ENCODE measurements at places on chromosomes 13 and 19.

DNA sequence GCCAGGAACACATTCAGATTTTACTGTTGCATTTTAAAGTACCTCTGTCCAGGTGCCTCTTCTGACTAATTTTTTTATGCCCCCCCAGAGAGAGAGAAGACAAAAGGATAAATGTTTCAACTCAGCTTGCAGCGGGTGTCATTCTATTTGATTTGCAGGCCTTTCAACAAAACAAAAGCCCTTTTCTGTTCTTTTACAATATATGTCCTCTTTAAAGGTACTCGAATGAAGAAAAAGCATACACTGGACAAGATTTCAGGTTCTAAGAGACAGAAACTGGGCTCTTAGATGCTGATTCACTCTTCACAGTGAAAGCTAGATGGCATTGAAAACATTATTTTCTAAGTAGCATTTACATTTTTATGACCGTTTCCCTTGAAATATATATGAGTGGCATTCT is 2.9 kb upstream of the FRY start:
- DNase-seq = no peak

DNA sequence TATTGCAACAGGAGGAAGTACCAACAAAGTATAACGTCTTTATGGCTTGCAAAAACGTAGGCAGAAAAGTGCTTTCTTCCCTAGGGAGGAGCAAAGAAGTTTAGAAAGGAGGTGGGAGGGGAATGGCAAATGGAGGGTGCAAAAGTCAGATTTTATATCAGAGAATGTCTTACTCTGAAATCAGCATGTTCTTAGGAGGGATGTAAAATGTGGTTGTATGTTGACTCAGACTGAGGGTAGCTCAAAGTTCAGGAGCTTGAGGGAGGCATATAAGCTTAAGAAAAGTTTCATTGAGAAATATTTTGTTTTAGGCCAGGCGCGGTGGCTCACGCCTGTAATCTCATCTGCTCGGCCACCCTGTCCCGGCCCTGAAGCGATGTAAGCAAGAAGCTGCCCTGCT is 1.7 kb downstream of the ZNF90 start:
- DNase-seq = no peak

DNA sequence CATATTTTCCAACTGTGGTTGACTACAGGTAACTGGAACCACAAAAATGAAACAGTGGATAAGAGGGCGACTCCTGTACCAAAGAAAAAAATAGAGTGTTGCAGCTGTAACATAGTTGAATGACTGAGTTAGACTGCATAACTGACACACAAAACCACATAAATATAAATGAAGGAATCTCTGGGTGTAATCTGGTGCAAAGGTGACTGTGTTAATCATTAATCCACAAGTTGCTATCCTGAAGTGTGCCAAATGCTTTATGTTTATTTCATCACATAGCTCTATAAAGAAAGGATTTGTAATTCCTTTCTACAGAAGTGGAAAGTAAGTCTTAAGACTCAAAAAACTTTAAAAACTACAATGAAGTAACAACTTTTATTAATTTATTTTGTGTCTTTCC is 6.0 kb upstream of the GJB2 start:
- no peak for DNase-seq

- DNase-seq = no peak
Measured at GRCh38 chr13:98187965-98188261, 10.8 kb upstream of the RNF113B start.

DNA sequence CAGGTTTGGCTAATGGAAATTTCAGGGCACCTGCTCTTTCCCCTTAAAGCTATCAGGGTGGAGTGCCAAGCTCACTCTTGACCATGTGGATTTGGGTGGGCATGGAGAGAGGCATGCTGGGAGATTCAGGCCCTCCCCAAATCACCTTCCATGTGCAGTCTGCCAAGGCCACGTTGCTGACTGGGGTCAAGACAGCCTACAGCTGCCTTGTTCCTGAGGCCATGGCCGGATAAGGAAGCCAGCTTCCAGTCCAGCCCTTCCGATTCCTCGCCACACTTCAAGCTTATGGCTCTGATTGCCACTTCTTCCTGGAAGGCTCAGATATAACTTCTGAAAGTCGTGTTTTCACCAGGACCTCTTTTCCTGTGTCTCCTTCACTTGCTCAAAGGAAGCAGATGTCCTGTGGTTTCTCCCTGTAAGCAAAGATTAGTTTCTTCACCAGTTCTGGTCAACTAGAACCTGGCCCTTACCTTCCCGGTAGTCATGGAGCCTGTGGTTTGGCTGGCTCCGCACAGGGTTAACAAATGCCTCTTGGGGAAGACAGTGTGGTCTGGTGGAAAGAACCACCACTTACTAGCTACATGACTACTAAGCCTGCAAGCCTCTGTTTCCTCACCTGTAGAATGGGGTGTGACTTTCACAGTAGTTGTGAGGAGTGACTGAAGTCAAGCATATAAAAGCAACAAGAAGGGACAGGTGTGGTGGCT is 16.1 kb upstream of the TPT1 start:
- DNase-seq = no peak

DNA sequence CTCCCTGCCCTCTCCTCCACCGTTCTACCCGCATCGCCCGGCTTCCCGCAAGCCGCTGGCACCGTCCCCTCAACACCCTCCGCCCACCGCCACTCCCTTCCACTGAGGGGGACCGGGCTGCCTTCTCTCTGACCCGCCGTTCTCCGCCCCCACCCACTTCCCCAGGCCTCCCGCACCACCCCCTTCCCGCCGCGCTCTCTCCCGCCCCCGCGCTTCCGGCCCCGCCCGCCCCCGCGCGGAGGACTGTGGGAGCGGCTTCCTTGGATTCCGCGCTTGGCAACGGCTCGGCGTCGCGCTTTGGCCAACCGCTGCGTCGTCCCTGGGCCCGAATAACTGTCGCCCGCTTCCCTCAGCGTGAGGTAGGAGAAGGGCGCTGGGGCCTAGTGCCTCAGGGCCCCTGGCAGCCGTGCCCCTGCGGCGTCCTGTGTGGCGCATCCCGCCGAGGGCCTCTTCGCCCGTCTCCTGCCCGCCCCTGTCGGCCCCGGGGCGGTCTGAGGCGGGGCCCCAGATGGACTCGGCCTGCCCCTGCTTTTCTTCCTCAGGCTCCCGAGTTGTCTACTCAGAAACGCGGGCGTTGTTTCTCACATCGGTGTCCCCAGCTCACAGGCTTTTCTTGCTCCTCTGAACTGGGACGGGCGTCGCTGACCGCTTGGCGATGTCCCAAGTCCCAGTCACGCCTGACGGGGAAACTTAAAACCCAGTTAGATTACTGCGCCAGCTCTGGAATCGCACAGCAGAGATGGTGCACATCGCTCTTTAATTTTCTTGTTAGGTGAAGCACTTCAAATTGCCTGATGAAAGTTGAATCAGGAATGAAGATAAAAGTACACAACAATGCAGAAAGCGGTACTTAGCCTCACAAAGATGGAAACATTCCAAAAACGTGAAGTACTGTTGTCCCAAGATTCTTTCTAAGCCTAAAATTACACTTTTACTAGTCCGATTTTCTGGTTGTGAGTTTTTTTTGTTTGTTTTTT is at the start of gene IFT88:
Gene IFT88 (plus strand): TSS at position 260 of the 977 bp plus-strand sequence. CDS start 7,229 bp downstream, outside the sequence.
- peak; percentile 80 for DNase-seq

- DNase-seq = no peak
Measured at GRCh38 chr13:34414616-34415015, 527.5 kb upstream of the NBEA start.

DNA sequence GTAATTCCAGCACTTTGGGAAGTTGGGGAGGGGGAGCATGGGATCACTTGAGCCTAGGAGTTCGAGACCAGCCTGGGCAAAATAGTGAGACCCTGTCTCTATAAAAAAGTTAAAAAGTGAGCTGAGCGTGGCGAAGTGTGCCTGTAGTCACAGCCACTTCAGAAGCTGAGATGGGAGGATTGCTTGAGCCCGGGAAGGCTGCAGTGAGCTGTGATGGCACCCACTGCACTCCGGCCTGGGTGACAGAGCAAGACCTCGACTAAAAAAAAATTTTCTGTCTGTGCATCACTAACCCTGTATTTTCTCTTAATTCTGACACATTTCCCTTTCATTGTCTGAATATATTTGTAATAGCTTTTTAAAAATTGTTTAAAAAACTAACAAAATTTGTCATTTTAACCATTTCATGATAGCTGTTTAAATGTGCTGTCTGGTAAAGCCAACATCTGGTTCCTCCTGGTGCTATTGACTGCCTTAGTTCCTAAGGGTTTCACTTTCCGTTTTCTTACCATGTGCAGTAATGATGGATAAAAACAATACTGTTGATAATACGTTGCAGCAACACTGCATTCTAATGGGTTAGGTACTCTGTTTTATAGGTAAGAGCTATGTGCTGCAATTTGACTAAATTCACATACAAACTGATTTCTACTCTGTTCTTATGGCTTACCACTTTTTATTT is 29.7 kb downstream of the LATS2 start:
- DNase-seq = no peak

DNA sequence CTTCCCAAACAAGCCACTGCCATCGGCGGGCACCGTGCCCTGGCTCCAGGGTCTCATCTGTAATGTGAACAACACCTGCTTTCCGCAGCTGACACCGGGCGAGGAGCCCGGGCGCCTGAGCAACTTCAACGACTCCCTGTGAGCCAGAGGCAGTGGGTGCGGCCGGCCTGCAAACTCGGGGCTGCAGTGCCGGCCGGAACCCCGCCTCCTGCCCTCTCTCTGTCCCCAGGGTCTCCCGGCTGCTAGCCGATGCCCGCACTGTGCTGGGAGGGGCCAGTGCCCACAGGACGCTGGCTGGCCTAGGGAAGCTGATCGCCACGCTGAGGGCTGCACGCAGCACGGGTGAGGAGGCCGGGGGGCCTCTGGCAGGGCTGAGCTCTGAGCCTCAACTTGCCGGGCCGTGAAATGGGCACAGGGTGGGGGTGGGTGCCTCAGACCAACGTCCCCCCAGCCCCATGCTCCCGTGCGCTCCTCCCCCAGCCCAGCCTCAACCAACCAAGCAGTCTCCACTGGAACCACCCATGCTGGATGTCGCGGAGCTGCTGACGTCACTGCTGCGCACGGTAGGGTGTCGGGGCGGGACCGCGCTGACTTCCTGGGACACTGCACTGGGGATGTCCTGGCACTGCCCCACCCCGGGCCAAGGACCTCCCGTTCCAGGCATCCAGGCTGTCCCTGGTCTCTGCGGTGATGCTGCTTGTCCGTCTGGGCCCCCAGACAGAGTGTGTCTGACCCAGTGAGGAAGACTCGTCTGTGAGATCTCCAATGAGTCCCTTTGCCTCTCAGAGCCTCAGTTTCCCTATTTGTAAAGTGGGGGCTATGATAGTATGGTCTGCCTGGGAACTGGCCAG is 2.2 kb downstream of the ABCA7 start:
- no peak for DNase-seq

DNA sequence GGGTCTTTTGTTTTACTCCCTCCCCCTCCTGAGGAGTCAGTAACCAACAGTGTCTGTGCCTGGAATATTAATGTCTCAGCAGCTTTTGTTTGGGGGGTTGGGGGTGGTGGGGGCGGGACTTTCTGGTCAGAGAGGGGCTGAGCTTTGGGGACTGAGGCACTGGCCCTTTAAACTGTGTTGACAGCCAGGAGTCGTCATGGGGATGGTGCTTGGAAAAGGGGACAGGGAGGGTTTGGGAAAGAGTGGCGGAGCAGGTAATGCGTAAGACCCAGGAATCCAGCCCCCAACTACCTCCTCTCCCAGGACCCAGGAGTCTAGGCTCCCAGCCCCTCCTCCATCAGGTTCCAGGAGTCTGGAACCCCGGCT is 5.2 kb downstream of the CADM4 start:
- no peak for DNase-seq

DNA sequence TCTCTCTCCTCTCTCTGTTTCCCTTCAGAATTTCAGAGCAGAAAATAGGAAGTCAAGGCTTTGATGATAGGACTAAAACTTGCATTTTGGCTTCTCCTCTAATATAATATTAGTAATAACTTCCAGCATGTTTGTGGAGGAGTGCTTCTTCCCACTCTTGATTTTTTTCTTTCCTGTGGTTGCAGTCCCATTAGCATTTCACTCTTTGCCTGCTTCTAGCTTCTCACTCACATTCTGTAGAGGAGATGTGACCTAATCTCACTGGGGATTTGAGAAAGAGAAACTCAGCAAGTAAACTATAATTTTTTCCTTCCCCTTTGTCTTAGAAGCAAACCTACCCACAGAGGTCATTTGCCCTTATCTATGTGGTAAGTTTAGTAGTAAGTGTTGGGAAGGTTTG is 169.4 kb upstream of the HTR2A start:
- no peak for DNase-seq

DNA sequence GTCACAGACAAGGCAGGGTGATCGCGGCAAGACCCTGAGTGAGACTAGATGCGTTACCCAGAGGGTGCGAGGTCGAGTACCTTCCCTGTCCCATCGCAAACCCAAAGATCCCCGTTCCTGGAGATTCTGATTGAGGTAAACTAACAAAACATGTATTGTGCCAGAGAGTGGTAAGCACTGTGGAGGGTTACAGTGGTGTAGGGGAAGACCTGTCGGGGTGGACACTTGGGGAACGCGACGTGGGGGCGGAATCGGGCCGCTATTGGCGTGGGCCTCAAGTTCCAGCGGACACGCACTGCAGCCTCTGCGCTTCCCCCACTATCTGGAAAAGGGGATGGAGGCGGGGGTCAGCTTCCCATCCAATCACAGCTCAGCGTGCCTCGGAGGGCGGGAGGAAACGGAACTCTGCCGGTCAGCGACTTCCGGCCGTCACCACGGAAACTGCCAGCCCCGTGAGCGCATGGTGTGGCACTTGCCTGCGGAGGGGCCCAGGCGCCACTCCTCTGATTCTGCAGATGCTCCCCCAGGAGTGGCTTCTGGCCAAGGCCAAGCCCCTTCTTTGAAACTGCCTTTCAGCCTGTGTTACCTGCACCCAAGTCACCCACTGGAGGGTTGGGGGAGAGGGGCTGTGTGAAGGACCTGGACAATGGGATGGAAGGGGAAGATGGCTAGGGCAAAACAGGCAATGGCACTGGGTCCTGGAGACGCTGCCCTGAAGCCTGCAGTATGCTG is 1.0 kb upstream of the UBE2M start:
- DNase-seq = peak; percentile 74

DNA sequence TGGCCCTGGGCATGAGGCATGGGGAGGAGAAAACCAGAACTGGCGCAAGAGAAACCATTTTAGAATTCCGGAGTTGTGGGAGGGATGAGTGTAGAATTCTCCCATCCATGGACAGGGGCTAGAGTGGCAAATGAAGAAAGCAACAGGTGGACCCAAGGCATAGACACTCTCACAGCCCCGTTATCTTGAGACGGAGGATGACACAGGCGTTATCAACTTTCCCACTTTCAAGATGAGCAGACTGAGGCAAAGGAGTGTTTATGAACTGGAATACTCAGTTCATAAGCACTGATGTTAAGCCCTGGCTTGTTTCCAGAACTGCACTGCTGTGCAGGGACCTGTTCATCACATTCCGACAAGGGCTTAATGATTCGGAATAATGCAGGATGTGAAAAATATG is 1.1 kb upstream of the GTF3A start:
- DNase-seq = no peak

- no peak for DNase-seq
Measured at GRCh38 chr13:33101835-33102234, 85.6 kb downstream of the KL start.
